Vagina (tissue), 2 donors: ENCODE measurements at places on chromosomes 1 and 21.

GRCh38 chr1:106921186-106921585 is 135.3 kb upstream of the PRMT6 start:
- no peak for DNase-seq

DNA sequence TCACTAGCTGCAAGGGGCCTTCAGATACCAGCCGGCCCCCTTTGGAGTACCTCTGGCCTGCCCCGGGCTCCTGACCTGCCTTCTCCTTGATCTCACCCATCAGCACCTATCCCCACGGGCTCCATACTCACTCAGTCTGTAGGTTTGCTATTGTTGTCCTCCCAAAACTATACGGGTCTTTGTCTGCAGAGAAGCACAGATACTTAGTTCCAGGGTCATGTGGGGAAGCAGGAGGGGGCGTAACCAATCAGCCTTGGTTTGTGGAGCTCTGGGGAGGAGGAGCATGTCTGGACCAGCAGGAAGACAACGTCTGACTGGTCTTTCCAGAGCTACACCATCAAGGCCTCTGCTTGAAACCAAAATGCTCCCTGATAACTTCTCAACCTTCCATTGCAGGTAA is 15.2 kb downstream of the TMEM63A start:
- no peak for DNase-seq

DNA sequence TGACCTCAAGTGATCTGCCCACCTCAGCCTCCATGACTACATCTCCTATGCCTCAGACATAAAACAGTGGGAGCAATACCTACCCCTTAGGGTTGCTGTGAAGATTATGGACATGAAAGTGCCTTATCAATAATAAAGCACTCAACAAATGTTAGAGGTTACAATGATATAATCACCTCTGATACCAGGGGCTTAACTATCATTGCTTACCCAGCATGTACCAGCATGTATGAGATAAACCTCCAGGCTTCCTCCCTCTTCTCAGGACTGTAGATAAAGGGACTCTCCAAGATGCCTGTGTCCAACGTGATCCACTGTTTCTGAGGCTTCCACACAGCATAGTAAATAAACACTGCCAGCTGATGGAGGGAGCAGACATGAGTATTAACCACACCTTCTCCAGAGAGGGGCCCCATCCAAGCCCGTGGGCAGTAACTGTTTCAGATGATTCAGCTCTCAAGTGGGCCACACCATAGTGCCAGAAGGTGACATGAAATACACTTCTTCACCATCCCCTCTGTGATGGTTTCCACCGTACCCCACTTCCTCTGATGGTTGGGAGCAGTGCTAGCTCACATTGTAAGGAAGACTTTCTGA is 26.2 kb downstream of the RHBDL2 start:
- DNase-seq: no peak

DNA sequence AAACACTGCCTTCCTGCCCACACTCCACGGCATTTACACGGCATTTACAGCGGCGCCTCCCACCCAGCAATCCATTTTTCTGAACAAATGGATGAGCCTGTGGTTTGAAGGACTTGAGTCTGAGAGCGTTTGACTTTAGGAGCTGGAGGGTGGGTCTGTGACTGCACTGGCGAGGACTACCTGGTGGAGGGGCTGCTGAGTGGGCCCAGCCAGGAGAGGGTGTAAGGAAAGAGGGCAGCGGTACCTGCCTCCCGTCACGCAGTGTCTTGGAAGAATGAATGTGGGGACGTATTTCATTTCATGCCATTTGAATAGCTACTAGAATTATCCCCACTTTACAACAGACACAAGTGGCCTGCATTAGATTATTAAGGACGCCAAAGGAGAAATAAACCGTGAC is 62.9 kb downstream of the B3GALT5 start:
- DNase-seq: no peak

DNA sequence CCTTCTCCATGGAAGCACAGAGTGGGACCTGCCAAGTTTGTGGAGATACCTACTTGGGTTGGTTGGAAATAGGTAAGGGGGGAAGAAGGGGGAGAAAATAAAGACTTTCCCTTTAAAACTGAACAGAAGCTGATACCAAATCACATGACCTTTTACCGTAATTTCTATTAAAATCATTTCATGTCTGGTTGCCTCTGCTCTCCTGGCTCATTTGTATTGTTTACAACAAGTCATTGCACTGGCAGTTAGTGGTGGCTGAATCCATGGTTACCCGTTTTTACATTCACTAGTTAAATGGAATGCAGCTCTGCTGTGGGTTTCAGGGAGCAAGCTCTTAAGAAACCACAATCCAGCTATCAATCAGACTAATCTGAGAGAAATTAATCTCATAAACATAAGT is 353.7 kb upstream of the ESRRG start:
- no peak for DNase-seq

DNA sequence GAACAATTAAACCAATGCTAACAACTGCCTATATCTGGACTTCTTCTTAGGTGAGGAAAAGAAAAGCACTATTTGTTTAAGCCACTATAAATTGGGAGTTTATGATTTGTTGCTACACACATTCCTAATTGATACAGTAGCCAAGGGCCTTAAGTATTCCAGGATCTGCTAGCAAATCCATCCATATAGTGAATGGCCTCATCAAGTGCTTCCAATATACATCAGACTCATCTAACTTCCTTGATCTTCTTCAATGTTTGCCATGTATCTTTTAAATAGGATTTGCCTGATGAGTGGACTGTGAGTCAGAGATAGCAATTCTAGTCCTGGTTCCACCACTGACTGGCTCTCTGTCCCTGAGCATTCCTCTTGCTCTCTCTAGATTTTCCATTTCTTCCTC is 430.2 kb downstream of the OMA1 start:
- no peak for DNase-seq
